ENCODE measurements at places on chromosomes 4 and X.

- DNase-seq = no peak
Measured at GRCh38 chr4:111712093-111712677, 433.1 kb upstream of the FAM241A start.

GRCh38 chr4:174156239-174156826 lies 127.1 kb downstream of the FBXO8 start:
- DNase-seq = no peak

- no peak for DNase-seq
Measured at GRCh38 chrX:113726009-113726408, 857.9 kb upstream of the HTR2C start.

DNA sequence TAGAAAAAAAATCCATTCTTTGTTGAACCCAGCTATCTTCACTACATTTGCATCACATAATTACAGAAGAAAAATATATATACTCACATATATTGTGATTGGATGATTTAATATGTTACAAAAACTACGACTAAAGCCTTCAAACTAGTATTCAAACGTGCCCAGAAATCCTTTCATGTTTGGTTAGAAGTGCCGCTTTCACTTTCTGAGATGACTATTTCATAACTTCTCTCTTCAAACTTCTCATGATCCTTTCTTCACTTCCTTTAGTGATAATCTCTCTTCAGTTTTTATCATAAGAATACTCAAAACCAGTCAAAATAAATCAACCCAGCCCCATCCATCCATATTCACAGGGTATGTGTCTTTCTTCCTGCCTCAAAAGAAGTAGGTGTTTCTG lies 50.8 kb upstream of the NAF1 start:
- no peak for DNase-seq

GRCh38 chr4:74441744-74442143 lies 3.2 kb upstream of the AREG start:
- no peak for DNase-seq

GRCh38 chr4:183863155-183863825 lies 41.8 kb upstream of the STOX2 start:
- no peak for DNase-seq

DNA sequence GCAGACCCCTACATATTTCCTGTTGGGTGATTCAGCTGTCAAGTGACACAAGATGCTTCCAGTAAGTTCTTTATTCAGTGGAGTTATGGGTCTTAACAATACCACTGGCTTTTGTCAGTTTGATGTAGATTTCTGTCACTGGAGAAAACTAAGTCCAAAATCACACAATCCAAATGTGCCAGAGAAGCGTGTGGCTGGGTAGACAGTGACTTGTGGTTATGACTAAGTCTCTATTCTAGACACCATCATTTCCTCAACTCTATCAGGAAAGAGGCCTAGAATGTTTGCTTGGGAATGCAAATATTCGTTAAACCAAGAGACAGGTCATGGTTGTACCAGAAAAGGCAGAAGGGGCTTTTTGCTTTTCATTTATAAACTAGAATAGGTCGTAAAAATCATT lies 54.4 kb upstream of the HS3ST1 start:
- no peak for DNase-seq

- DNase-seq = no peak
Measured at GRCh38 chr4:151715881-151716280, 44.9 kb downstream of the GATB start.

DNA sequence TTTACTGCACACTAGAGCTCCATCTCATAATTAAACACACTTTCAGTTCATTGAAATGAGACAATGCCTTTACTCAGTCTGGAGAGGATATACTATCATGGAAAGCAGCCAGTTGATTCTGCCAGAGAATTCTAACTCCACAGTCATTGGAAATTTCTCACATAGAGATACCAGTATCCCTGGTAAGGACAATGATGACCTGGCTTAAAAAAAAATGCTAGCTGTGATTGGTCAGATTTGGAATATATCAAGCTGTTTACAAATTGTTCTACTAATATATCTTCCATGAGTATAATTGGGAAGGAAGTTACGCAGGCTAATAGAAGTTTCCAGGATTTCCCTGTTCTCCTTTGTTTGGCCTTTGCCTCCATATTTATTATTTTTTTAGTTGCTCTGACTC lies 34.5 kb upstream of the TLL1 start:
- no peak for DNase-seq

- DNase-seq = no peak
Measured at GRCh38 chr4:73832651-73833237, 3.7 kb upstream of the CXCL6 start.

GRCh38 chrX:133838761-133839676 lies 146.4 kb downstream of the GPC3 start:
- no peak for DNase-seq

GRCh38 chr4:175062183-175062592 lies 144.0 kb downstream of the ADAM29 start:
- no peak for DNase-seq

DNA sequence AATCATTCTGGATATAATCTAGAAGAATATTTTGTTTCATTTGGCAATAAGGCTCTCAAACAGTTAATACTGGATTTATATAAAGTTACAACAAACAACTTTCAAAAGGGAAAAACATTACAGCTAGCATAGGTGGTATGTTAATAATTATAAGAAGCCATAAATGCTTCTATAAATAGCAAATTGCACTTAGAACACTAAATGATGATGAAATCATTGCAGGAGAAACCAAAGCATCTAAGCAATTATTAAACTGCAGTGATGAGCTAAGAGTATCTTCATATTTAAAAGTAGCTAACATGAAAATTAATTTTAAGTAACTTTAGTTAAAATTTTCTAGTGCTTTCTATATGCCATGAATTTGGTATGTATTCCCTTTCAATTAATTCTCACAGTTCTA lies 189.5 kb downstream of the CENPC start:
- no peak for DNase-seq

DNA sequence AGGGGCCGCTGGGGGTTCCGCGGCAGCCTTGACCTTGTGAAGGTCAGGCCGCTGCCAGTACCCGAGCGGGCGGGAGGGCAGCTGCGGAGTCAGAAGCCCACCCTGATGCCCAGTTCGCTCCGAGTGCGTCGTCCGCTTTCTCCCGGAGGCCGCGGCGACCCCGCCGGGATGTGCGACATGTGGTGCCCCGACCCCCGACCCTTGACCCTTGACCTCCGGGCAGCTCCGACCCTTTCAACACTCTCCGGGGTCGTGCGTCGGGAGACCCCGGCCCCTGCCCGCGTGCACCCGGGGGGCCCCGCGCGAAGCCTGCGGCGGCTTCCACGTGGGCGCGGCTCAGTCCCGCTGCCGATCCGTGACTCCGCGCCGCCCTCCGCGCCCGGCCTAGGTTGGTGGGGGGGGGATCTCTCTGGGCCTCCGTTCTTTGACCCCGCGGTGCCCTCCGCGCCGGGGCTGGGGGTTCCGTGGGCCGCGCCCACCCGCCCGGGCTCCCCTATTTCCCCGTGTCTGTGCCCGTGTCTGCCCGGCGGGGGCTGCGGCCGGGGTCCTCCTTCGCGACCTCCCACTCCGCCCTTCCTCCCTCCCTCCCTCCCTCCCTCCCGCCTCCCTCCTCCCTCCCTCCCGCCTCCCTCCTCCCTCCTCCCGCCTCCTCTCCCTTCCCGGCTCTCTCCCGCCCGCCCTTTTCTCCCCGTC lies 609 bp upstream of the SLC25A6 start:
- DNase-seq = no peak

DNA sequence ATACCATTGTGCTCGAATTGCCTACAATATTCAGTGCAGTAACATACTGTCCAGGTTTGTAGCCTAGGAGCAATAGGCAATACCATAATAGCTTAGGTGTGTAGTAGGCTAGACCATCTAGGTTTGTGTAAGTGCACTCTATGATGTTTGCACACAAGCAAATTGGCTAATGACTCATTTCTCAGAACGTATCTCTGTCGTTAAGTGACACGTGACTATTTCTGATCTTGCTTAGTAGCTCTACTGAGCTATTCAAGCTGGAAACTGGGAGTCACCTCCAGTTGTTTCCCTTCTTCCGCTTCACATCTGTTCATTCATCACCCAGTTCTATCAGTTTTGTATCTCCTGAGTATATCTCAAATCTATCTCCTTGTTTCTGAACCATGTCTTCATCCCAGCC lies 86.1 kb downstream of the HNRNPD start:
- no peak for DNase-seq

GRCh38 chr4:150385606-150386005 lies 196.3 kb upstream of the MAB21L2 start:
- DNase-seq = no peak

- DNase-seq = no peak
Measured at GRCh38 chrX:17031827-17032226, 85.4 kb downstream of the REPS2 start.

DNA sequence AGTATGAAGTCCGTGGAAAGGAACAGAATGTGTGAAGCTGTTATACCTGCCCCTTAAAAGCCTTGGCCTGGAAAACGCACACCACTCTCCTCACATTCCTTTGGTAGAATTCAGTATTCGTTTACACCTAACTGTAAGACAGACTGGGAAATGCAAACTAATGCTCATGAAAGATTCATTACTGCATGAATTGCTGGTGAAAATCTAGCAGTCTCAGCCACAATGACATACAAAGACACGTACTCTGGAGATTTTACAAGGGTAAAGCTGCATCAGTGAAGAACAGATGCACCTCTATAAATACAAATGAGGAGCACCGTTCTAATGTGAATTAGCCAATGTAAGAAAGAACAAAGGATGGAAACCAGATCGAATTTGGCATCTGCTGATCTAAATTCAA lies 2051.3 kb downstream of the PCDH7 start:
- DNase-seq = no peak

- DNase-seq = no peak
Measured at GRCh38 chr4:82033862-82034261, 339.9 kb downstream of the HNRNPD start.

DNA sequence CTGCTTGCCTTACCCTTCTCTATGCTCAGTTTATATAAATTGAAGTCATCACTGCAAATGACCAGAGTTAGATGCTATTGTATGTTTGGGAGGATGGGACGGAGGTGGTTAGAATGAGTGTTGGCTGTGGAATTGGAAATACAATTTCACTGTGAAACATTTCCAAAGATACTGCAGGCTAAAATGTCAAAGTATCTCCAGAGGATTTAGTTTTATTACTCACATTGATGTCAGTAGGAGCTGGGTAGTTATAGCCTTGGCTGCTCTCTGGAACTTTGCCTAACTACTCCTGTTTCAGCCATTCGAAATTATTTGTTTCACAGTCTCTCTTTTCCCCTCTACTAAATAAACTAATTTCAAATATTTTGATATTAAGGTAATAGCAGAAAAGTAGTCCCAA lies 92.6 kb upstream of the PPP3CA start:
- DNase-seq = no peak

GRCh38 chrX:46683048-46683447 lies 75.9 kb downstream of the SLC9A7 start:
- no peak for DNase-seq

- DNase-seq = no peak
Measured at GRCh38 chr4:178426871-178427270, 984.6 kb upstream of the AGA start.

All from cerebellar nuclear complex (tissue), 1 donor.